Hematopoietic multipotent progenitor cell treated with erythropoietin and hydrocortisone succinate and interleukin-3 and kit ligand, for 8 days (in vitro differentiated cells): ENCODE measurements at places on chromosomes 5 and 9.
A peak's percentile ranks its signal among the peaks of the same experiment; 100 is the strongest.

- peak; percentile 80 for DNase-seq
Measured at GRCh38 chr9:34437006-34437925, 21.1 kb downstream of the FAM219A start.

GRCh38 chr9:27599102-27599869, 26.0 kb upstream of the C9orf72 start:
- no peak for DNase-seq

GRCh38 chr9:132387133-132387532, 19.5 kb downstream of the TTF1 start:
- DNase-seq: no peak

- no peak for DNase-seq
Measured at GRCh38 chr9:137012694-137013570, 15.1 kb downstream of the ABCA2 start.

DNA sequence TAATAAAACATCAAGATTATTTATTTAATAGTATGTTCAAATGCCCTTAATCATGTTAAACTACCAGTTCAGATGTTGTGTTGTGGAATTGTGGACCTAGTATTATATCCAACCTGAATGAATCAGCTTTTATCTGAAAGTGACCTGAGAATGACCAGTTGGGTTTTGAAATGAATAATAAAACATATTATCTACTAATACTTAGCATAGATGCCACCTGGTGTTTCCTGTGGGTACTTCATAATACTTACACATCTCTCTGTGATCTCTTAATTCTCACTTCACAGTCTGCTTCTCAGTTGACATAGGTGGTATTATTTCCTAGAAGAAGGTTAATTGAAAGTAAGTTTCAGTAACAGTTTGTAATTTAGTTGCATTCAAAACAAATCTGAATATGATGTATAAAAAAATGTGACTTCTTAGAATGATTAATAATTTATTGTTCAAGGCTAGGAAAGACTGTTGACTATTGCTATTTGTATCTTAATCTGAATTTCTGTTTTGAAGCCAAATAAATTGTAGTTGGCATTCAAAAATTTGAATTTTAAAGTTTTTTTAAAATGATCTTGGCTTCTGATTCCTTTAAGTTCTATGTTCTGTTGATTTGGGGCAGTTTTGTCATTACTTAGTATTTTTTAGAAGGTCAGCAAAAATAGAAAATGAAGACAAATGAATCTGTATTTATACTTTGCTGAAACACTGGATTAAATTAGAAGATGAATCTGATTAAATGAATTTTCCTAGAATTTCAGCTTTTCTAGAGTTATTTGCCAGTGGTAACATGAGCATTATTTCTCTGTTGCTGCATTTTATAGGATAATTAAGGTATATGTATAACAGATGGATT, 48.2 kb downstream of the KIF2A start:
- DNase-seq: peak; percentile 79

GRCh38 chr9:89843591-89843990, 238.8 kb downstream of the GADD45G start:
- no peak for DNase-seq

DNA sequence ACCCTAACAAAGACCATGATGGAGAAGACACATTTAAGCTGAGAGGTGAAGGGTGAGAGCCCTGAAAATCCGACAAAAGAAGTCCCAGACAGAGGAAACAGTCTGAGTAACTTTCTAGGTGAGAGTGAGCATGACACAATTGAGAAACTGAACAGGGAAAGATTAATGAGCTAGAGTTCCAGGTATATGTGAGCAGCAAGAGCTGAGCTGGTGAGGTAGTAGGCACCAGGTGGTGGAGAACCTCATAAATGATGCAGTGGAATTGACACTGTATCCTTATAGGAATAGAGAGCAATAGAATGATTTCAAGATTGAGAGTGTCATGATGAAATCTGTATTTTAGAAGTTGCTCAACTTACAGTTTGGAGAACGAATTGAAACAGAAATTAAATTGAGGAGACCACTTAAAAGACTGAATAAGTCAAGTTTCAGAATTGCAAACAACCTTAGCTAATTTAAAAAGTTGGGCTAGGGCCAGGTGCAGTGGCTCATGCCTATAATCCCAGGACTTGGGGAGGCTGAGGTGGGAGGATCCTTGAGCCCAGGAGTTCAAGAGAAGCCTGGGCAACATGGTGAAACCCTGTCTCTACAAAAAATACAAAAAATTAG, 89.8 kb downstream of the NREP start:
- DNase-seq: no peak
